Stimulated activated CD8-positive, alpha-beta memory T cell treated with anti-CD3 and anti-CD28 coated beads, Interleukin-4, amount 100 ng/mL, for 4 hours (primary cell): ENCODE measurements at places on chromosomes 16 and 17.

DNA sequence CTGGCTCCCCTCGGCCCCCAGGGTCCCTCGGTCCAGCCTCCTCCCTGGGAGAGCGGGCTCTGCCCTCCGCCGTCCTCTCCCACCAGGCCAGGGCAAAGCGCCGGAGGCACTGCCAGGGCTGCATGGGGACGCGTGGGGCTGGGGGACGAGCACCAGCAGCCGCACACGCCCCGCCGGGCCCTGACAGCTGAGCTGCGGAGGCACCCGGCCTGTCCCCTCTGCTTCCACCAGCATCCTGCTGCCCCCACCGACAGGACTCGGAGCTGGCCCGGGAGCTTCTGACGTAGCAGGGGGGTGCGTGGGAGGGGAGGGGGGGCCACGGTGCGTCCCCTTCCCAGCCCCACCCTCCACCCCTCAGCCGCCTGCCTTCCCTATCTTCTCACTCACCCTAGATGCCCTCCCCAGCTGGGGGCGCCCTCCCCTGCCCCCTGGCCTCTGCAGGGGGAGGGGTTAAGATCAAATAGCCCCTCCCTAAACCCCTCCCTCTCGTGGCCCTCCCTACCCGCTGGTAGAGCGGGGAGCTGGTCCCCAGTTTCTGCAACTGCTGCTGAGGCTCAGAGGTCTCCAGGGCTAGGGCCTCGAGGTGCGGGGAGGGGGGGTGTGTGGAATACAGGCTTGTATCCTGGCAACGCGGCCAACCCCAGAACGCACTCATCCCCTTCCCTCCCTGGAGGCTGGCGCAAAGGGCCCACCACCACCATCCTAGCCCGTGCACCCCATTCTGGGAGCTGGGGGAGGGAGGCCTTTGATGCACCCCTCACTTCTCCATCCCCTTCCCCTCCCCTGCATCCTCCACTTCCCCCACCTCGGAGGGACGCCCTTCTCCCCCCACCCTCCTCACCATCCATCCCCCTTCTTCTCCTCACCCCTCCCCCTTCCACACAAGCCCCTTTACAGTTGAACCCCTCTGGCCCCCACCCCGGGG is 1.0 kb downstream of the SRCIN1 start:
- DNase-seq = no peak

DNA sequence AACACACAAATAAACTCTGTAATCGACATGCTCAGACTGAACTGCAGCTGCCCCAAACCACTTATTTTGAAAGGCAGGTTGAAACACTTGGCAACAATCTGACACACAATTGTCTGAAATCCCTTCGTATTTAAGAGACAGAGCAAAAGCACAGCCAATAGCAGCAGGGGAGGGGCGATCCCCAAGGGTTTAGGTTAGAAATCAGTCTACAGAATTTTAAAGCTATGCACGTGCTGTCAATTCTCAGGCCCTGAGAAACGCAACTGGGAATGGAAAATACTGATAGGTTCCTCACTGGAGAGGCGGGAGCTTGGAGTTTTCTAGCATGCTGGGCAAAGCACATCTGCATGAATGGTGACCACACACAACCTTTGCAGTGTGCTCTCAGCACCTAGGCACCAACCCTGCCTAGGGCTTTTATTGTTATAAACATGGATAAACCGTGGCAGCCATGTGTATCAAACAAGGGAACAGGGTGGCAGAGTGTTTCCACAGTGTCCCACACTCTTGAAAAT is 168.0 kb downstream of the AATF start:
- no peak for DNase-seq

DNA sequence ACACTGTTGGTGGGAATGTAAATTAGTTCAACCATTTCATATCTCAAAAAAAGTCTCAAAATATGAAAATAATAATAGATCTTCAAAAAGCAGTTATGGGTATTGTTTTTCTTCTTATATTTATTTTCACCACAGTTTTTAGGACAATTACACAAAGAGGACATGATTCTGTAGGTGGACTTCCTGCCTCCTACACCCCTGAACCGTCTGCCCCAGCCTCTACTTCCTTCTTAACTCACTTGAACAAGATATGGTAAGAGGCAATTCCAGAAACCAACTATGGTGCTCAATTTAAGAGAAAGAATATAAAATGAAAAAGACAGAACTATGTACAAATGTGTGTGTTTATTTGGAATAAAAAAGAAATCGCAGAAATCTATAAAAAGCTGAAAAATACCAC is 74.1 kb upstream of the MON1B start:
- no peak for DNase-seq

DNA sequence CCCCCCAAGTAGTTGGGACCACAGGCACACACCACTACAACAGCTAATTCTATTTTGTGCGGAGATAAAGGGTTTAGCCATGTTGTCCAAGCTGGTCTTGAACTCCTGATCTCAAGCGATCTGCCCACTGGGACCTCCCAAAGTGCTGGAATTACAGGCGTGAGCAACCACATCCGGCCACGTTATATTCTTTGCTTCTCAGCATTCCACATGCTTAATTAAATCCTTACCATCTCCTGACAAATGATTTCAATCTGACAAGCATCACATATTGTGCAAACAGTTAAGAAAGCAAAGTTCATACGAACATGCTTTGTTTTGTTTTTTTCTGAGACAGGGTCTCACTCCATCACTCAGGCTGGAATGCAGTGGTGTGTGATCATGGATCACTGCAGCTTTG is 18.2 kb downstream of the HIGD1B start:
- DNase-seq = no peak

DNA sequence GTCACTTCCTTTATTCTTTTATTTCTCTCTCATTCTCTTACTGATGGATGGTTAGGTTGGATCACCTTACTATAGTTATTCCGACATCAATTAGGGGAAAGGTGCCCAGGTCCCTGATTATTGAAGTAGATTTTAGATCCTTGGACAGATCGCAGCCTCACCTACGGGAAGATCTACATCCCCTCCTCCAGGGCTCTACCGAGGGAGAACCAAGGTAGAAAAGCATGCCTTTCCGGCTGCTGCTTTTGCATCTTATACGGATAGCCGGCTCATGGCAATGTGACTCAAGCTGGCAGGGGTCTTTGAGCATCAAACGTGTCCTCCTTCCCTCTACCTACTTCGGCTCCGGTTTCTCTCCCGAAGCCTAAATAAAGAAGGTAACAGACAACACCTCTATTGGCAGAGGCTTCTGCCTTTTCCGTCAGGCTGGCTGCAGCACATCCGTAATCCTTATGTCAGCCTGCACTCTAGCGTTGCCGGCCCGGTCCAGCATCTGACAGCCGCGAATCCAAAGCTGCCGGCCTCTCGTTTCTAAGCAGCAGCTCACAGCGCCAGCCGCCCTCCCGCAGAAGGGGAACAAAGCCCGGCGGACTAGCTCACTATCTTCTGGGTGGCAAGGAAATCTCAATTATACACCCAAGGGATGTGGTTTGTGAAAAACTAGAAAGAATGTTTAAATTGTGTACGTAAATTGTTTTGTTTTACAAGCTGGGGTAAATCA is 46.9 kb downstream of the IRX6 start:
- DNase-seq = no peak
